Stimulated activated CD8-positive, alpha-beta memory T cell treated with anti-CD3 and anti-CD28 coated beads, Interleukin-15, amount 100 ng/mL, for 4 hours (primary cell): ENCODE measurements at places on chromosomes 5 and 9.

DNA sequence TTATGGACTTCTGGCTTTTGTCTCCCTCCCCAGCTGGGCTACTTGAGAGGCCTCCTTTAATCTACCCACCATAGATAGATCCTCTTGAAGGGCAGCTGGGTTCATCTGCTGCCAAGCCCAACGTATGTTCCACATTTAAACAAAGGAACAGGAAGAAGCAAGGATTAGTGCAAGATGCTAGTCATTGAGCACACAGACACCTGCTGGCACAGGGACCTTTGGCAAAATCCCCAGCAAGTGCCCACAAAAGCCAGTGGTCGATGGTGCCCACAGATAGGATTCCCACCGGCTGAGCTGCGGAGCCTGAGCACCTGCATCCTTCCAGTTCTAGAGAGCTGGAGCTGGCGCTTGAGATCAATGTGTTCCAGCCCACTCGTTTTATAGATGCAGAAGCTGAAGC, 57.7 kb upstream of the SHB start:
- no peak for DNase-seq

- DNase-seq = no peak
Observed at GRCh38 chr5:35229076-35230037, 930 bp downstream of the PRLR start.

DNA sequence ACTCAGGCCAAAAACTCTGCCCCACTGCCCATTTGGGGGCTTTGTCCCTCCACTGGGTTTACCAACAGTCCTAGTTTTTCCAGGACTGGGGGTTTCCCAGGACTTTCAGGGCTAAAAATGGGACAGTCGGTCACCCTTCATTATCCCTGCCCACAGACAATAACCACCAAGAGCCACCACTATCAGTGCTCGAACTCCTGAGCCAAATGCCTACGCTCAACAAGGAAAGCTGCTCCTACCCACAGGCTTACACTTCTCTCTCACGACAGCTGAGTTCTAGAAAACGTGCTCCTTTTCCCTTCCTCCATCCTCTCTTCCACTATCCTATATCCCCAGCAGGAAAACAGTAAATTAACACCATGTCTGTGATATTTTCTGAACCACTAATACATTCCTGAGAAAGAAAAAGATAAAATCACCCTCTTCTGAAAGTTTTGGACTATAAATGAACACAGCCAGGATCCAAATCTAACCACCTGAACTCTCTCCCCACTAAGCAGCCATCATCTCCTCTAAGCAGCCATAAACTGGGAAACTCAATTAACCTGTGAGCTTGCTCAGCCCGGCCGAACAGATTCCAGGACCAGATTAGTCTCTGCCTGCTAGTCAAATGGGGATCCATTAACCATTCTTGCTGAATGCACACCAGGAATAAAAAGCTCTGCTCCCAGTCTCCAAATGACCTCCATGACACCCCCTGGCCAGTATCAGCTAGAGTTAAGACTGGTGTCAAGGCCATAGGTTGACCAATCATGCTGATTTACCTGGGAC, 41.8 kb downstream of the KLHL3 start:
- no peak for DNase-seq

- no peak for DNase-seq
Observed at GRCh38 chr5:96447949-96448348, 14.9 kb upstream of the PCSK1 start.

DNA sequence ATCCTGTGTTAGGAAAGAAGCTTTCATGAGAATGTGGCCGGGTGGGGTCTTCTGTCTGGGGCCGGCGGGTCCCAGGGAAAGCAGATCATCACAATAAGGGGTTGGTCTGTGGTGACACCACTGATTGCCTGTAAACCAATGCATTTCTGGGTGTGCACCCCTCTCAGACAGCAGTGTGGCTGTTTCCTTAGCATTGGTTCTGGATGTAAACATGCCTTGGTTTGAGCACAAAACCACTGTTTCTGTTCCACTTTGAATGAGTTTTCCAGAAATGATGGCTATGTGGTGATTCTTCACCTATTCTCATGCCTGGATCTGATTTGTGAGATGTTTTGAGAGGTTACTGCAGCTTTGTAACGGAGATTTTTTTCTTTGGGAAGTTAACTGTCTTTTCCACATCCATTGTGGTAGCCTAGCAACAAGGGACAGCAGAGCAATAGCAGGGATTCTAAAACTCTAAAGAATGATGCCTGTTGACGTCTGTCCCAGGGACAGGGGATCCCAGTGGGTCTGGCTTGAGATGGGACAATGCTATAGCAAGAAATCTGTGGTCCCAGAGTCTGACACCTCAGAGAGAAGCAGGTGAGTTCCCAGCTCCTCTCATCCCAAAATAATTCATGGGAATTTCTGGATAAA, at the start of gene CCDC192:
Gene CCDC192 (plus strand): TSS at position 466 of the 636 bp plus-strand sequence. CDS start 55 bp downstream, at position 521.
- no peak for DNase-seq

DNA sequence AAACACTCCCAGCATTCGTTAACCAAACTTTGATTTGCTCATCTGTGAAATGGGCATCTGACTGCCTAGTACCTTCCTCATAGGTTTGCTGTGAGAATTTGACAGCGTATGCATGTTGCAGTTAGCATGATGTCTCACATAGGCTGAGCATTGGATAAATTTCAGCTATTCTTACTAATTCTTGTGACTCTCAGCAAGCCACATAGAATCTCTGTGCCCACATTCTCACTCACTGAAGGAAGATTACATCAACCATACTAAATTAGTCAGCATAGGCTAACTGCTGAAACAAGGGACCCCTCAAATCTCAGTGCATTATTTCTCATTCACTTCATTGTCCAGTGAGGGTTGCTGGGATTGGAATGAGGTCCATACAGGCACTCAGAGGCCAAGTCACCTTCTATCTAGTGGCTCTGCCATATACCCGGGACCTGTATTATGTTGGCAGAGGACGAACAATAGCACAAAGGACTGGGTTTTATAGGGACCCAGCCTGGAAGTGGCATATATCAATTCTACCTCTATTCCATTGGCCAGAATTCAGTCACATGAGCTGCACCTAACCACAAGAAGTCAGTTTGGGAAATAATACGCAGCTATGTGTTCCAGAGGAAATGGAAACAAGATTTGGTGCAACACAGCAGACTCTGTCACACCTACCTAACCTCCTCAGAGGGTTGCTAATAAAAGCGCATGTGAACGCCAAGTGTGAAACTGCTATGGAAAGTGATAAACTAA, 4.2 kb upstream of the PTGER4 start:
- DNase-seq = no peak

- DNase-seq = no peak
Observed at GRCh38 chr5:158513490-158514318, 586.0 kb downstream of the EBF1 start.

- DNase-seq = no peak
Observed at GRCh38 chr5:69491838-69492390, 676 bp upstream of the OCLN start.
